ENCODE measurements at places on chromosomes 3 and 15. TPM values are rescaled to one million over a fixed set of nuclear protein-coding genes. Genes with fewer than 3 reads are reported as not detected.

- DNase-seq: peak; percentile 87
Measured at GRCh38 chr15:67150023-67150860, 84.8 kb downstream of the SMAD3 start.

DNA sequence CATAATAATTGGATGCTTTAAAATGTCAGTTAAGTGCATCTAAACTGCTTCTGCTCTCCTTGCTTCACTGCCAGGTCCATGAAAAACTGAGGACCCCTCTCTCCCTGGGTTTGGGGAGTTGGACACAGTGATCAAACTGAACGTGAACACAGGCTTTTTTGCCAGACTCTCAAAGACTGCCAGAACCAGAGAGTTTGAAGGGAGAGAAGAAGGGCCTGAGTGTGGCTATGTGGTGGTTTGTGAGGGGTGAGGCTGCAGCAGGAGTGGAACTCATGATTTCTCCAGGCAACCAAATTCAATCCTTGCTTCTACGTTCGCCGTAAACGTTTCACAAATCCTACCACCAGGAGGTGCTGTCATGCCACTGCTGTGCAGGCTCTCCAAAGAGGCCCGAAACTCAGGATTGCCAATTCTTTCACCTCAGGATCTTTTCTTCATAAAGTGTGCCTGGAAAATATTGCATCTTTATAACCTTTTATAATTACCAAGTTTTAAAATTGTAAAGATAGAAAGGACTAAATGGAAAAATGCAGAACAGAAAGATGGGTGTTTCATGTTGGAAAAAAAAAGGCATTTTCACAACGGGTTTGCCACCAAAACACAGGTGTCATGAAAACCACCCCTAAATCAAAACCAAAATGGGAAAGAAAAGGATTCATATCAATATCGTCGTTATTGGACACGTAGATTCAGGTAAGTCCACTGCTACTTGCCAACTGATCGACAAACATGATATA lies 19.7 kb downstream of the TM4SF4 start:
- DNase-seq: peak; percentile 66

DNA sequence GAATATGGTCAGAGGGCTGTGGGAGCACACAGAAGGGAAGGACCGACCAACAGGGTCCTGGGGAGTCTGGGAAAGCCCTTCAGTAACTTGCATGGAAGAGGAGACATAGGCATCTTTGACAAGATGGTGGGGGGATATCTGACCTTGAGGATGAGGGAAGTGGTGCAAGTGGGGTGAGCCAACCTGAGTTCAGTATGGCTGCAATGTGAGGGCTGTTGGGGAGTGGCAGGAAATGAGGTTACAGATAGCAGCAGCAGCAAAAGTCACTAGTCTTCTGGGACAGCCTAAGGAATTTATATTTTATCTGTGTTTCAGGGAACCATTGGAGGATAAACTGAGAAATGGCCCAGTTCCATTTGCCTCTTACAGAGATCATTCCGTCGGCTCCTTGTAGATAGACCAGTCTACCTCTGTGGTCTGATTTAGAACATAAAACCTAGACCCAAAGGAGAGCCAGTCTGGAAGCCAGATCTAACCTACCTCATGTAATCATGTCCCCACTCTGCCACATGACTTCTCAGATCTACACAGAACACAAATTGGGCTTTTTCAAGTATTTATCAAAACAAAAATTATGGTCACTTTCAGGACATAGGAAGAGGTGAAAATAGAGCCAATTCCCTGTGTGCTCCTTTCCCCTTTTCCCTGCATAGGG lies 75.6 kb downstream of the ST6GAL1 start:
- no peak for DNase-seq

DNA sequence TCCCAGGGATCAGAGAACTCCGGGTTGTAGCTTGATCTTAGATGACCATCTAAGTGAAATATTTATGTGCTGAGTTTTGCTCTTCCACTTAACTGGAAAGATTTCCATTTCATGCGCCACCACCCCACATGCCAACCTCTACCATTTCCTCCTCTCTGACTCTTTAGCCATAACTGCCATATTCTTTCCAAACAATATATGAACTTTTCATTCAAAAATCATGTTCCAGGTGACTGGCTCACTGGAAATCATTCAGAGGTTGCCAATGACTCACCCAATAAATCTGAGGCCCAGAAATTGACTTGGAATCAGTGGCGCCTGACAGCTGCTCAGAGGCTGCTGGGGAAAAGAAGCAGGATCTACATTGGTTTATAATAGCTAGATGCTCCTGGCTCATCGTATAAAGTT lies 31.6 kb upstream of the FAM174B start:
- DNase-seq: no peak

DNA sequence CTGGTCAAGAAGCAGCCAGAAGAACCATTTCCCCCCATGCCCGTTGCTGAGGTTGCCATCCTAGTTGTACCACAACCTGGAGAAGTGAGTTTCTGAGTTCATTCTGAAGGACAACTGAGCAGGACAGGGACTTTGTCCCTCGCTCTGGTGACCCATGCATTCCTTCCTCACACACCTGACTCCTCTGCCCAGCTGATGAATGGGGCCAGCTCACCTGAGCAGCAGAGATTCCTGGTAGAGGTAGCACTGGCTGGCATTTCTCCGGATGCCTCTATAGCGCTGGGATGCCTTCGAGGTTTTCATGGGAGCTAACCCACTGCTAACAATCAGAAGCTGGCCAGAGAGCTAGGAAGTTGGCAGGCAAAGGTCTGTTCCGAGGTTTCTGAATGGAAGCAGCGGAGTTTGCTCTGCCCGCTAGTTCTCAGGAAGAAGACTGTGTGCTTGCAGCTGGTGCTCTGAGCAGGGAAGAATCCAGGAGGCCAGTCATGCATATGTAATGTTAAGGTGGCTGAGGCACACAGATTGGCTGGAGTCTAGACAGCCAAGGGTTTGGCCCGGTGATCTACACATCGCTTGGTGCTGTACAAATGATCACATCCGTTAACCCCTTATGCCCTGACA lies at the start of gene TMC3:
TSS of gene TMC3 (minus strand) at position 439 of the 621 bp plus-strand sequence. CDS start at position 303, 136 bp downstream.
- DNase-seq: no peak

GRCh38 chr3:81027344-81027743 lies 734.1 kb downstream of the GBE1 start:
- no peak for DNase-seq

GRCh38 chr15:33757516-33758232 lies 210.6 kb upstream of the CHRM5 start:
- DNase-seq: no peak

DNA sequence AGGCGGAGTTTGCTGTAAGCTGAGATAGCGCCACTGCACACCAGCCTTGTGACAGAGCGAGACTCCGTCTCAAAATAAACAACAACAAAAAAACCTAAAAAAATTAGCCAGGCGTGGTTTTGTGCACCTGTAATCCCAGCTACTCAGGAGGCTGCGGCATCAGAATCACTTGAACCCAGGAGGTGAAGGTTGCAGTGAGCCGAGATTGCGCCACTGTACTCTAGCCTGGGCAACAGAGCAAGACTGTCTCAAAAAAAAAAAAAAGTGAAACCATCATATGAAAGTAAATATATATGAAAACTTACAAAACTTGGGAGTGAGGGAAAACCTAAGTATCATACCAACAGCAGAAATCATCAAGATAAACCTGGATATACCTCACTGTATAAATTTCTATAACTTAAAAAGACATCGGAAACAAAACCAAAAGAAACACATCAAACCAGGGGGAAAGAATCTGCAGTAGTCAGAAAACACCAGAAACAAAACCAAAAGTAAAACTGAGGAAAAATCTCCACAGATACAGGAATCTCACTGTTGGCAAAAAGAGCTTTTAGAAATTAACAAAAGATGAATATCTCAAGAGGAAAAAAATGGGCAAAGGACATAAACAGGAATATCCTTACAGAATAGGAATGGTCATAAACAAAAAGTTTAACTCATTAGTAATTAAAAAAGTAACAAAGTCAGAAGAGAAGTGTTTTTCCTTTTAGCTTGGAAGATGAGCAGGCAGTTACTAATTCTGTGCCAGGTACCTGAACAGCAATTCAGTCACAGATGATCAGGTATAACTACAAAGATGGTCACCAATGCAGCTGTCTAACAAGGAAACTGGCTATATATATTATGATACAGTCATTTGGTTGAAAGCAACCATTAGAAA lies 41.3 kb downstream of the ETV5 start:
- no peak for DNase-seq

Gene TLR9
- total RNA-seq: 0.24 TPM

Gene CMTM7
- total RNA-seq: 2.9 TPM

Gene RETNLB
- not detected for total RNA-seq

Gene HAUS2
- total RNA-seq: 52.7 TPM

Gene SLC28A1
- total RNA-seq: 0.72 TPM

Gene KNG1
- 1.4 TPM for total RNA-seq

Gene HTR3E
- total RNA-seq: 0.72 TPM

Gene C2CD4B
- not detected for total RNA-seq

Gene TP63
- total RNA-seq: 16.4 TPM

Data from umbilical cord (tissue), 2 donors.